ENCODE measurements at places on chromosomes 11 and 22.

DNA sequence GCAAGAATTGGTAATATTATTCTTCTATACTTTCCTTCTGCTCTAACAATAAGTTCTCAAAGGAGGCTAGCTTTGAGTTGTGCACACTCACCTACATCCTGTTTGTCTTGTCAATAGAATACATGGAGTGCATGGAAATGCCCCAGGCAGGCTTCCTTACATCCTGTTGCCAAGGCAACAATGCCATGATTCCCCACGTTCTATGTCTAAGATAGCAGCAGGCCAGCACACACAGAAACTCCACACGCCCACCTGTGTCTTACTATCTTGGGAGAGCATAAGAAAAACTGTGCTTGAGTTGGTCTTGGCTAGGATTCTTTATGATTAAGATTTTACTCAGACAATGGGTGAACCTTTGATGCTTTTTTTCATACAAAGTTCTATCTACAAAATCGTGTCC lies 379.2 kb downstream of the AASDHPPT start:
- no peak for DNase-seq

GRCh38 chr22:29481265-29482000 lies 1.4 kb downstream of the NEFH start:
- no peak for DNase-seq

GRCh38 chr11:93017821-93018690 lies 48.6 kb downstream of the MTNR1B start:
- DNase-seq = no peak

DNA sequence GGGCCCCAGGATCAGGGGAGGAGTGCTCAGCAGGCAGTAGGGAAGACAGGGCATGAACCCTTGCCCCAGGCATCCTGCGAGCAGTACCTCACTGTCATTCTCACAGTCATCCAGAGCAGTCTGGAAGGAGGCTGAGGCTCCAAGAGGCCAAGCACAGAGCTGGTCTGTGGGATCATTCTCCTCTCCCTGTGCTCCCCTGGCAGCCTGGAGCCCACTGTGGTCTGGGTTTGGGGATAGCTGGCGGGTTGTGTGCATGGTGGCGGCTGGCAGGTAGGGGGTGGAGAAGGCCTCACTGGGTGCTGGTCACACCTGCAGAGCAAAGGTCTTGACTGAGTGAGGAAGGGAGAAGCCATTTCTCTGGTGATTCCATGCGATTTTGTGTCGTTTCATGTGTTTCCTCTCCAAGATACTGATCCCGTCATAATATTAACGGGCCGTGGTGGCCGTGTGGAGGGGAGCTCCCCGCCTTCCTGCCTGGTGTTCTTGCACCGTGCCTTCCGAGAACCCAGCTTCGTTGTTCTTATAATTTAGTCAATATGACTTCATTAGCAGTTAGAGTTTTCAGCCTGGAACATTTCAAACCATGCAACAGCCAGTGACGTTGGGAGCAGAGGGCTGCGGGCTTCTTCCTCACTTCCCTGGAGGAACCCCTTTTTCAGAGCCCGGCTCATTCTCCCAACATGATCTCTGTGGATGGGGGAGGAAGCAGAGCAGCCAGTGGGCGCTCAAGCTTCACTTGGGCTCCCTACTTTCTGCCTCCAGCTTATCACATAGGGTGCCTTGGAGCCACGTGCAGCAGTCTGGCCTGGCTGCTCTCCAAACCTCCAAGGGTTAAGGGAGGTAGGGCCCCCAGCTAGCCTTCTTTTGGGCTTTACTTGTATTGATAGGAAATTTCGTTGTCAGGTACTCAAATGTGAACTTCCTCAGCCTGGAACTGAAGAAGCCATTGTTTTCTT lies 20.8 kb upstream of the ADORA2A start:
- DNase-seq = no peak

DNA sequence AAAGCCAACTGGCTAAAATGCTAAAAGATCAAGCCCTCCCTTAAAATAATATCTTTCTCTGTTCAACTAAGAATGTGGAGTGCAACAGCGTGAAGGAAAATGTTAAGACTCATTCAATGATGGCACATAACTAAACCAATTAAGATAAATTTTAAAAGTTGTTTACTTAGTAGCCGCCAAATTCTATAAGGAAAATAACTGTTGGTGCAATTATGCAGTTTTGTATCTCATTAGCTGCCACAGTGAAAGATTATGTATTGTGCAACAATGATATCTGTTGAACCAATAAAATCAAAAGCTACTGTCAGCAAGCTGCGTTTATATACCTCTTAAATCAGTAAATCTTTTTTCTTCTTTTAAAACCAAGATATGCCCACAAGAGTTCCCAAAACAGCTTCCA lies 55.5 kb downstream of the SIK3 start:
- DNase-seq = no peak

- peak; percentile 93 for DNase-seq
These were observed 28.3 kb upstream of the TP53I11 start for GRCh38 chr11:44978961-44979331.

DNA sequence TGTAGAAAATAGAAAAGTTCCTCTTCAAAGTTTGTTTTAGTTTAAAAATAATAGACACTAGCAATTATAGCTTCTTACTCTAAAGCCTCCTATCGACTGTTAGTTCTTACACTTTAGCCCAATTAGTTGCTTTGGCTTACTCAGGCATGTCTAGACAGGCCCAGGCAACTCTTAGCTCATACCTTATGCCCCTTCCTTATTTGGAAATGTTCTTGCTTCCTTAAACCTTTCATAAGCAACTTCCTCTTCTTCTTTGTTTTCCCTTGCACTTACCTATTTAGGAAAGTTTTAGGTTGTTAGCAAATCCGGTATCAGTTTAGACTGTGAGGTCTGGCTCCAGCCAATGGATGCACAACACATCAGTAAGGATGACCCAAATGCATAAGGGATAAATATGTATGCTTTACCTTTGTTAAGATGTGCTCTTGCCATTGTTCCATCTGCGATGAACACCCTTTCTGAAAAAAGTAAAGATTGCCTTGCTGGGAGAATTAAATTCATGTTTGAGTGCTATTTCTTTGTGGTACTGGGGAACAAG lies 1277.5 kb upstream of the CNTN5 start:
- no peak for DNase-seq

DNA sequence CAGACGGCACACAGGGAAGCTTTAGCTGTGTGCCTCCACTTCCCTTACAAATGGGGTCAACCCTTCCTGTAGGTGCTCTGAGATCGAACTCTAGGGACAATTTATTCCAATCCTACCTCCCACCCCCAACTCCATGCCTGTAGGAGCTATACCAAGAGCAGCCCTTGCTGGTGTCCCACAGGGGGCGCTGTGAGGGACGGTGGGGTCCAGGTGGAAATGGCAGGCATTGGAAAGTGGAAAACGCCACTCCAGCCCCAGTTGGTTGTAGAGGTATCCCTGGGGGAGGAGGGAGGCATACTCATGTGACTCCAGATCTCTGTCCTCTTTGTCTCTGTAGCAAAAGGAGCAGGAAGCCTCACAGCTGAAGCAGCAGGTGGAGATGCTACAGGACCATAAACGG lies 161.3 kb downstream of the MYO18B start:
- no peak for DNase-seq

DNA sequence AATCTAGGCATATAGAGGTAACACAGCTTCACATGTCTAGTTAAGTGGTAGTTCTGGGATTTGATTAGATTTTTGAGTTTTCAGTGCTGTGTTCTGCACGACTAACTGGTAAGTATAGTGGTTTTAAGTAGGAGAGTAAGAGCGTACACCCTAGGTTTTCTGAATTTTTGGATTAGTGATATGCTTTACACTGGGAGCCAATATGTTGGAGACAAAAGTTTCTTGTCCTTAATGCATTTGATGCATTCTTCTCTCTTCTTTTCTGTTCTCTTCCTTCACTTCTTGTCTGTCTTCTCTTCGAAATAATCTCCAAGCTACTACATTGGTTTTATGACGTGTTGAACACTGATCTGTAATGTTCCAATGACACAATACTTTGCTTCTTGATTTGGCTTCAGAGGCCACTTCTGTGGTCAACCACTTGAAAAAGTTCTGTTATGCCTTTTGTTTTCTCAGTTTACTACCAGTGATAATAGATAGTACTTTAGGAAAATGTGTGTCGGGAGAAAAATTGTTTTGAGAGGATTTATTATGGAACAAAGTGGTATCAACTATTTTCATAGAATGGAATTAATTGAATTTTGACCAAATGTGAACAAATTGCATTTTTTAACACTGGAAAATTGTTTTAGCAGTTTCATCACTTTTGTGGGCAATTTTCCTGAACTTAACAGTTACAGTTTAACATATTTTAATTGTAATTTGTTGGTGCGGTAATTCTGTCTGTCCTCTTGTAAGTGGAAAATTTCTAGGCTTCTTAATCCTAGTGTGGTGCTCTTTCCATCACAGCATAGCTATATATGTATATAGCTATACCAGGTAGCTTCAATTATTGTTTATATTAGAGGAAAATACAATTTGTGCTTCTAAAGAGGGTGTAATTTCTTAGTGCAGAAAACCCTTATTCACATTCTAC lies 2.6 kb downstream of the PDE3B start:
- no peak for DNase-seq

- DNase-seq = no peak
These were observed 961.5 kb downstream of the FAM181B start for GRCh38 chr11:81772166-81772565.

- no peak for DNase-seq
These were observed 5.0 kb downstream of the PHLDB1 start for GRCh38 chr11:118612378-118612777.

Data from colonic mucosa (tissue), 4 donors.